Caudate nucleus (tissue), 63 donors: ENCODE measurements at places on chromosomes 5 and 9.

DNA sequence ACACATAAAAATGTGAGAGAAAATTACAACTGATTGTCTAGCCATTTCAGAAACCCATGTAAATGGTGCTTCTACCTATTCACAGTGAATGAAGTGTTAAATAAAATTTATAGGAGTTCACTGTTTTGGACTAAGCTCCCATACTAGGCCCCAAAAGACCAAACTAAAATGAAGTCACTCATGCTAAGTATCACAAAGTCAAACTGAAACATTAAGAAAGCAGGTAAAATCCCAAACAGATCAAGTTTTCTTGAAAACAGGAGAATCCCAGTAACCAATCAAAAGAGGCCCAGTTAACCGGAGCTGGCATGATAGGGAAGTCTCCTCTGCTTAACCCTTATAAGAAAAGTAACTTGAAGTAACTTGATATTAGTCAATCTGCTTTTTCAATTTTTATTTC lies 35.2 kb upstream of the MYOT start:
- DNase-seq: no peak

GRCh38 chr5:149294872-149295829 lies 23.5 kb downstream of the AFAP1L1 start:
- DNase-seq: no peak

- DNase-seq: no peak
Observed at GRCh38 chr9:19409401-19410194, 789 bp downstream of the ACER2 start.

- DNase-seq: no peak
Observed at GRCh38 chr5:128736553-128736952, 198.5 kb upstream of the FBN2 start.

GRCh38 chr5:172595596-172596455 lies 45.2 kb upstream of the NEURL1B start:
- DNase-seq: no peak

- DNase-seq: no peak
Observed at GRCh38 chr9:78406146-78406545, 109.2 kb downstream of the PSAT1 start.

GRCh38 chr9:6301858-6302257 lies 26.3 kb upstream of the TPD52L3 start:
- no peak for DNase-seq

- no peak for DNase-seq
Observed at GRCh38 chr5:95739857-95740256, 8.7 kb downstream of the RHOBTB3 start.

DNA sequence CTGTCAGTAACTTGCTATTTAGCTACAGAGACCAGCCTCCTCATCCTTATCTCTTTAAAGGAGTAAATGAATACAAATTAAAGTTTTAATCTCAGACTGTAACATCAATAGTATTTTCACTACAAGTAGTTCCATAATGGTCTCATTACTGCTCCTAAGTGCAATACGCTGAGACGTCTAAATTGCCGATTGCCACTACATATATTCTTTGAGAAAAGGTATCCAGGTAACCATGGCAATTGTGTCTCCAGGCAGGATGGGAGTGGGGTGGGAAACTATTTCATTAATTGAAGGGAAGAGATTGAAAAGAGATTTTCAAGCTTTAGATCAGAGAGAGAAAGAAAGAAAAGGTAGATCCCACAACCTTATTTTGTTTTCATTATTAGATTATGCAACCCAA lies 65.5 kb upstream of the PPP2R2B start:
- no peak for DNase-seq

- no peak for DNase-seq
Observed at GRCh38 chr9:131608493-131609037, 63.2 kb downstream of the PRRT1B start.

GRCh38 chr5:105207066-105207465 lies 1644.5 kb upstream of the NUDT12 start:
- no peak for DNase-seq

- no peak for DNase-seq
Observed at GRCh38 chr5:58153255-58153654, 306.6 kb downstream of the PLK2 start.

- DNase-seq: no peak
Observed at GRCh38 chr5:171600741-171601265, 181.4 kb downstream of the FGF18 start.

DNA sequence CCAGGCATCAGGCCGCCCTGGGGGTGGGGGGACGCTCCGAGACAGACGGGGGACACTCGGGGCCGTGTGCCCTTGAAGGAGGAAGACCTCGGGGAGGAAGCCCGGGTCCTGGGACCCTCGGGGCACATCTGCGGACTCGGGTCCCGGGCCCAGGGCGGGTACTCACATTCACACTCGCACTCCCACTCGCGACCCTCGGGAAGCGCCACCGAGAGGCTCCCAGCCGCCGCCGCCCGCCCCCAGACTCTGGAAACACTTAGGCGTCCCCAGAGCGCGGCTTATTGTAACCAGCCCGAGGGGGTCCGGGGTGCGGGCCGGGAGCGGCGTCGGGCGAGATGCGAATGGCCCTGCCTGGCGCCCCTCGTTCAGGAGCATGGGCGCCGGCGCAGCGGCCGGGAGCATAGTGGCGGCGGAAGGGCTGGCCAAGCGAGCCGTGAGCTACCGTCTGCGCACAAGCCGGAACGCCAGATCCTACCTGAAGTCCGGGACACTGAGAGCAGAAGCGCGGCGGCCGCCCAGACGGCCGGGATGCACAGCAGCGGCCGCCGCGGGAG lies 559 bp downstream of the ROR2 start:
- no peak for DNase-seq

DNA sequence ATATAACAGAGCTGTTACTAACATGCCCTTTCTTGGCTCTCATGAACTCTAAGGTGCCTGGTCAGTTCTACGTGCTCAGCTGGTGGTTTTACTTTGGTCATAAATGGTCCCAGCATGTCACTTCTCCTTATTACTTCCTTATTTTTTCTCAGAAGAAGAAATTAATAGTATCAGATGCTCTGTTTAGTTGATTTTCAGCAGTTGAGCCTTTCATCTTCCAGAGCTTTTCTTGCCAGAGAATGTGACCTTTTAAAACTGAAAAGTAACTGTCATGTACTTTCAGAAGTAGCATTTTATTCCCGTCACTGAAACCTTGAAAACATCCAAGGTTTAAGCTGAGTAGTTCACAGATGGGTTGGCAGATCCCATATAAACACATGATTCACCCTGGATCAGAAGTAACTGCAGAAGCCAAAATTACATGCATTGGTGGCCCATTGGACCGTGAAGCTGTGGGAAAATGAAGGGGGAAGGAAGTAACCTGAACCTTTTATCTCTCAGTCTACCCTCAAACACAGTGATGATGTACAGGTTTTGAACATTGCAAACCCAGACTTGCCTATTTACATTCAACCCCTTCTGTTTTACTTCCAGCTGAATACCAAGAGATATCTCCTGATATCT lies 50.5 kb downstream of the HACD4 start:
- no peak for DNase-seq

DNA sequence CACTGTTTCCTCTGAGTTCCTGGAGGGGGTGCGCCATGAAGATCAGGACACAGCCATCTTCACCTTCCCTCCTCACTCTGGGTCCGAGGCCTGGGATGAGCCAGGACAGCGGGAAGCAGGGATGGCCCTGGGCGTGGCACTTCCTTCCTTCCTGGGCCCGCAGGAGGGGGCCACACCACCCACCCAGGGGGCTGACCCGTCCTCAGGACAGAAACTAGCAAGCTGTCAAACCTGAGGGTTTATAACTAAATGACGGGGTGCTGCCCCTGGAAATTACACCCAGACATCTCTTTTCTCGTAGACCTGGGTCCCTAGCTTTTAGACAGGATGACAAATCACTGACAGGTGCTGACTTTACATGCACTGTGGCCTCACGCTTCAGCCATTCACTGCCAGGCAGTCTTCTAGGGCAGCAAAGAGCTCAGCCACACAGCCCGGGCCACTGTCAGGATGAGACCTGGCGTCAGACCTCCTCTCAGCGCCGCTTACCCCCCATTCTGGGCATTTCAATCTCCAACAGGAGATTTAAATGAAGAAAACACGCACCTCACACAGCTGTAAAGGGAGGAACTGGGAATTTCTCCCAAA lies 8.1 kb downstream of the FCN2 start:
- no peak for DNase-seq

DNA sequence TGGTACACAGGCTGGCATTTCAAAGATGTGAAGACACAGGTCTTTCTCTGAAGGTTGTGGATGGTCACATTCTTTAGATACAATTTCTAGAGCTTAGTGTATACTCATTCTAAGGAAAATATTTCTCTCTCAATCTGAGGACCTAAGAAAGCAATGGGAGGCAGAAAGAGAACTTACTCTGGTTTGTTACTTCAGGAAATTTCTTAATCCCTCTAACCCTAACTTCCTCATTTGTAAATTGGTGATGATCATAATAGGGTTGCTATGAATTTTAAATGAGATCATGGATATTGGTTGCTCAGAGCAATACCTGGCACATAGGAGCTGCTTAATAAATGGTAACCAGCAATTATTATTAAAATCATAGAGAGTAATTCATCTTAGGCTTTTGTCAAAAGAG lies 22.1 kb downstream of the FAM170A start:
- no peak for DNase-seq

GRCh38 chr9:88243736-88244135 lies 105.5 kb upstream of the SPATA31C2 start:
- no peak for DNase-seq

DNA sequence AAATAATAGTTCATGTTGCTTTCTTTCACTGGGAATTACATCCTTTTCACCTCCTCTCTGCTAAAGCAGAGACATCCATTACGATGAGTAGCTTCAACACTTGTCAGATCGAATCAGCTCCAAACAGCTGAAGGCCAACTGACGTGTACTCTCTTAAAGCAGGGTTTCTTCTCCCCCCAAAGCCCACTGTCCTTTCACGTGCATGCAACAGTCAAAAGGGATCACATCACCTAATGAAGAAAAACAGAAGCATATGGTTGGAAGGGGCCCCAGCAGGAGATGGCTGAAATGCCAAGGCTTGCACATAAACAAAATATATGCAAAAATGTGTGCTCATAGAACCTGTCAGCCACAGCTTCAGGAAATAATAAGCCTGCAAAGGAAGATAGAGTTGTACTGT lies 421.6 kb downstream of the ANXA1 start:
- DNase-seq: no peak

- no peak for DNase-seq
Observed at GRCh38 chr5:14270209-14270702, 127.1 kb downstream of the TRIO start.

DNA sequence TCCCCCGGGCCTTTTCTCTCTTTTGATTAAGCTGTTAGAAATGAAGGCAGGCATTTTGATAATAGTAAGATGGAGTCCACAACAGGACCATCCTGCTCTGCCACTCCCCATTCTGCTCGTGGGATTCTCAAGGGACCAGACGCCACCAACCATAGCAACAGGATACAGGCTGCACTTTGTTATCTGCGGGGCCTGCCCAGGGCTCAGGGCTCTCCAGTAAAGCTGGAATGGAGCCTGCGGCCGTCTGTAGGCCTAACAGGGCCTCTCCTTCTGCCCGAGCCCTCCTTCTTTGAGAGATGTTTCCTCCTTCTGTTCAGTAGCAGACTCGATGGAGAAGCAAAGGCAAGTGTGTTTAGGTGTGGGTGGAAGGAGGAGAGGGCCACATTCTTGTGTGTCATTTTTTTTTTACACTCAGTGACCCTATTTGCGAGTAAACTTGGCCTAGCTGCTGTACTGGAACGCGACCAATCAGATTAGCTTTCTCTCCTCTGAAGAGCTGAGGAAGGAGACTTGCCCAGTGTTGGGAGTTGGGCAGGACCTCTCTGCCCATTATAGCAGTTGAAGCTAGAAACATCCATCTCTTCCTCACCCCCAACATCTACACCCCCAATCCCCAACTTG lies 8.9 kb upstream of the EPB41L4B start:
- DNase-seq: no peak

DNA sequence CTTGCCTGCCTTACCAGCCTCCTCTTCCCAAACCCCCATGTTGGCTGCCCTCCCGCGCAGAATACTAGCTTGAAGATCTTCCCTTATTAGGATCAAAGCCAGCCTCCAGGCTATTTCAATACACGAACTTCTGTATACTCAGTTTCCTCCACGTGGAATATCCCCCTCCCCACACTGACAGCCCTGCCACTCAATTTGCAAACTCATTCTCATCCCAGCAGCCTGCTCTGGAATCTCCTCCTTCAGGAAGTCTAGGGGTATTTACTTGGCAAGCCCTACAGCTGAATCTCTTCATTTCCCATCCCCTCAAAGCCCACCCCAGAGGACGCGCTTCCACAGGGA lies 157.0 kb upstream of the SMIM23 start:
- DNase-seq: no peak

- peak; percentile 13 for DNase-seq
Observed at GRCh38 chr9:116482740-116483139, 204.4 kb upstream of the TRIM32 start.

DNA sequence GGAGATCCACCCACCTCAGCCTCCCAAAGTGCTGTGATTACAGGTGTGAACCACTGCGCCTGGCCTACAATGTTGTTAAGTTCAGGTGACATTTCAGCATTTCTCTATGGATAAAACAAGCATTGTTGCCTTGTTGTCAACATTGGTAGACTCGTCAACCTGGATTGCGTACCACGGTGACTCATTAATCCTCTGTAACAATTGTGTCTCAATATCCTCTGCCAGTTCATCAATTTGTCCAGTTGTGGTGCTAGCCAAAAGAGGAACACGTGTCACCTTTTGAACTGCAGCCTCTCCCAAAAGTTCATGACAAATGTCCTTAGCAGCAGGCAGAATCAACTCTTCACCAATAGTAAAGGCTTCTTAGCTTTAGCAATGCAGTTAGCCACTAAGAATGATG lies 46.3 kb upstream of the LARP1 start:
- DNase-seq: no peak

DNA sequence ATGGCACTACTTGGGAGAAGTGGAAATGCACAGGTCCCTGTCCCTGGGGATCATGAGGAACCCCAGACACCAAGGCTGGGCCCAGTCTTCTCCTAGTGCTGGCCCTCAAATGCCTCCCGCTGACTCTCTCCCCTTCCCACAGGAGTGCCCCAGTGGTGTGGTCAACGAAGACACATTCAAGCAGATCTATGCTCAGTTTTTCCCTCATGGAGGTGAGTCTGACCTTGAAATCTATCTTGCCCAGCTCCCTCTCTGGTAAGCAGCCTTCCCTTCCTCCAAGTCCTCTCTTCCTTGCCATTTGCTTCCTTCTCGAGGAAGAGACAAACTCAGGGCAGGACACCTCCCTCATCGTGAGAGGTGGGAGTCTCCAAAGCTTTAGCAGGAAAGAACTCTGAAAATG lies 63.3 kb upstream of the GABRP start:
- DNase-seq: no peak

DNA sequence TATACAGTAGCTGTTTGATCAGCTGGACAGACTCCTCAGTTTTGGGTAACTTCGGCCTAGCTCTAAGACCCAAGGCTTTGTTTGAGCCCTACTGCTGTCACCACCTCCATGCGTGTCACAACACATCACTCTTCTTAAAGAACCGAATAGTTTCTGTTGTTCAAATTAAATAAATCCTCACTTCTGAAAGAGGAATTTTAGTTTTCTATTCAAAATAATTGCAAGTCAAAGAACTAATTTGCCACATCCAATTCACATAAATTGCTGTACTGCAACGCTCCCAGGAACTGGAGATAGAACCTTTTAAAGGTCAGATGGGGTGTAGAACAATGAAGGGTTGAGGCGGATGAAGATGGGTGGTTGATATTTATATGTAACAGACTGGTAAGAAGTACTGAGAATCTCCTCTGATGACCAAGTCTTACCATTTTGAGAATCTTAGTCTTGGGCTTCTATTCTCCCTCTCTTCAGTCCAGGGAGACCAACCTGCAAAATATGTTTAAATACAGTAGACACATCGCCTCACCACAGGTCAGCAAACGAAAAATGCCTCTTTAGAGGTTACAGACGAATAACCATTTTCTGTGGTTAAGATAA lies 1.6 kb downstream of the NREP start:
- no peak for DNase-seq
